NCI-H2029 (cell line): ENCODE measurements at places on chromosomes 5 and 9.

GRCh38 chr5:57635146-57635777 is 152.7 kb upstream of the ACTBL2 start:
- no peak for DNase-seq

- DNase-seq = no peak
Observed at GRCh38 chr9:12906646-12907045, 131.8 kb downstream of the LURAP1L start.

DNA sequence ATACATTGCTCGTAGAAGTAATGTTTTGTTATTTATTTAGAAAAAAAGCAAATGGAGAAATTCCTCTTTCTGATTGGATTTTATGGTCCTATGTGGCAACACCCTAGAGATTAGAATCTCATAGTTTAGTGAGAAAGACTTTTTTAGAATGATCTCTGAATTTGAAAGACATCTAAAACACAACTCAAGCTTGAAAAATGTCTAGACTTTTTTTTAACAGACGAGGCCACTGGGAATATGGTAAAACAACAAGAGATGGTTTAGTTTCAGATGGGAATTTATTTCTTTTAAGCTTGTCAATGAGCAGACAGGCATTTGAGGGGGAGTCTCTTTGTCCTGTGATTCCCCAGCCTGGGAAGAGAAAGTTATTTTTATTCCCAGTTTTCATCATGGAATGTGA is 122.1 kb downstream of the NTRK2 start:
- no peak for DNase-seq

DNA sequence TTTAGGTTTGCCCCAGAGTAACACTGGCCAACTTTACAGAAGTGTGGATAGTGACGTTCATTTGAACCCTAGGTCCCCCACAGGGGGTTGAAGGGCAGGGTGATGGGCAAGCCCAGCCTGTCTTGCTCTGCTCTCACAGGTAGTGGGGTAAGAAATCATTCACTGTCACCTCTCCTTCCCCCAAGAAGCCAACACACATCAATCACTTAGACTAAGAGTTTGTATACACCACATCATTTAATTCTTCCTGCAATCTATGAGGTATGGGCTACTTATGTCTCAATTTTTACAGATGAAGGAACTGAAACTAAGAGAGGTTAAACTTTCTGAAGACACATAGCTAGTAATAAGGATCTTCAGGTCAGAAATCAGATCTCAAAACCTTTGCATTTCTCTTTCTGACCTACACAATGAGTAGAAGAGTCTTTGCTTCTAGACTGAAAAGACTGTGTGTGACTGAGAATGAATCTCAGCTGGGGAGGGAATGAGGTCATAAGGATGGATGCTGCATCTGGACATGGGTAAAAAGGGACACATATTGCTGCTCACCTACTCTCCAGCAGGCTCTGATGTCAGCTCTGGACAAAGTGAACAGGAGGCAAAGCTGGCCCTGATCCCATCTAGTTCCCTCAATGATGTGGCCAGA is 81.0 kb upstream of the EQTN start:
- no peak for DNase-seq

DNA sequence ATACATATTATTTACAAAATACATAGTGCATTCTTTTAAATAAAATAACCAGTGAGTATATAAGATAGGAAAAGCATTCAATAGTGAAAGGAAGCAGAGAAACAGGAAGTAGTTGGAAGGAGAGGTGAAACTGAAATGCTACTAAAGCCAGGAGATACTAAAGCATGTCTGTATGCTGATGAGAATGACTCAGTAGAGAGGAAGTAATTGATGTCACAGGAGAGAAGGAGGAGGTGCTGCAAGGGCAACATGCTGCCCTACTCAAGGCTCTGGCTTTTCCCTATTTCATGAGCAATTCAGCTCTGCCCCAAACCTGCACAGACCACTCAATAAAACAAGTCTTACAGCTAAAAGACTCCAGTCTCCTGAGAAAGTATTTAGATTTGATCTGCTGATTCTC is 108.5 kb upstream of the TXNDC8 start:
- DNase-seq = no peak

GRCh38 chr9:115437418-115437817 is 319.5 kb upstream of the TNC start:
- no peak for DNase-seq

DNA sequence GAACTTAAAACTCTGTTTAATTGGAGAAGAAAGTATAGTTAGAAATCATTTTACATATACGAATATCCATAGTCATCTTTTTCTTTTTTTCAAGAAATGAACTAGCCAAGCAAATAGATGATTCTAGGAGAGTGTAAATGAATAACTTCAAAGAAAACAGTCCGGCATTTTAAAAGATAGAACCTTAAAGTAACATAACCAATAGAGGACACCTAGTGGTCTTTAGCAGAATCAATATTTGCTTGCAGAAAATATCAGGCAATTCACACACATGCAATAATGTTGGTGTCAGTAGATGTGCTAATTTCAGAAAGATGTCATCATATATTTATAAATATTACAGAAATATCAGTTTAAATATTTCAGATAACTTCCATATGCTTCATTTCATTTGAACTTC is 57.1 kb downstream of the HCN1 start:
- DNase-seq = no peak

- no peak for DNase-seq
Observed at GRCh38 chr9:129281506-129282145, 103.6 kb upstream of the IER5L start.

GRCh38 chr9:76646249-76646648 is 118.0 kb upstream of the PCA3 start:
- peak; percentile 84 for DNase-seq

DNA sequence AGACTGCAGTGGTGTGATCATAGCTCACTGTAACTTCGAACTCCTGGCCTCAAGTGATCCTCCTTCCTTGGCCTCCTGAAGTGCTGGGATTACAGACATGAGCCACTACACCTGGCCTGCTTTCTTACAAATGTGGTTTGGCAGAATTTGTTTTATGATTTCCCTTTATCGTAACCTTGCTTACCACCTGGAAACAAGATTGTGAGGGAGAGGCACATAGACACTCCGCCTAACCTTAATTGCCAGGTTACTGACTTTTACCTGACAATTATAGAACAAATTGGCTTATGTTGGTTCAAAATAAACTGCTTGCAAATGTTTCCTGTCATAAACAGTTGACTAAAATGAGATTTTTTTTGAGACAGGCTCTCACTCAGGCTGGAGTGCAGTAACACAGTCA is 26.8 kb upstream of the HMGCR start:
- DNase-seq = no peak

DNA sequence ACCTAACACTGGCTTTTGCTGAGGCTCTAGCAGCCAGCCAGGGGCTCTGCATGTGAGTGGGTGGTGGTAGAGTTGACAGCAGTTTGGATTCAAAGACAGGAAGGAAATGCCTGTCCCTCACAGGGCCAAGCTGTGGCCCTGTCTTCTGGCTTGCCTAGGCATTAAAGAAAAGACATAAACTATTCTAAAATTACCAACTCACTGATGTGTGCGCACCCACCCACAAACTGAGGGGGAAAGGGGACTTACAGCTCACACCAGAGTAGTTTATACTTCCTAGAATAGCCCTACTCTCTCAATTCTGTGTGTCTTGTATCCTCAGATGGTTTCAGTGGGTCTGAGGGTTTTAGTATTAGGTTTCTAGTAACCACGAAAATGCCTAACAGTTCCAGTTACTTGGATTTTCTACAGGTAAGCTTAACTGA is 18.3 kb upstream of the IL13 start:
- no peak for DNase-seq

- DNase-seq = no peak
Observed at GRCh38 chr5:144711172-144711571, 540.5 kb downstream of the KCTD16 start.

DNA sequence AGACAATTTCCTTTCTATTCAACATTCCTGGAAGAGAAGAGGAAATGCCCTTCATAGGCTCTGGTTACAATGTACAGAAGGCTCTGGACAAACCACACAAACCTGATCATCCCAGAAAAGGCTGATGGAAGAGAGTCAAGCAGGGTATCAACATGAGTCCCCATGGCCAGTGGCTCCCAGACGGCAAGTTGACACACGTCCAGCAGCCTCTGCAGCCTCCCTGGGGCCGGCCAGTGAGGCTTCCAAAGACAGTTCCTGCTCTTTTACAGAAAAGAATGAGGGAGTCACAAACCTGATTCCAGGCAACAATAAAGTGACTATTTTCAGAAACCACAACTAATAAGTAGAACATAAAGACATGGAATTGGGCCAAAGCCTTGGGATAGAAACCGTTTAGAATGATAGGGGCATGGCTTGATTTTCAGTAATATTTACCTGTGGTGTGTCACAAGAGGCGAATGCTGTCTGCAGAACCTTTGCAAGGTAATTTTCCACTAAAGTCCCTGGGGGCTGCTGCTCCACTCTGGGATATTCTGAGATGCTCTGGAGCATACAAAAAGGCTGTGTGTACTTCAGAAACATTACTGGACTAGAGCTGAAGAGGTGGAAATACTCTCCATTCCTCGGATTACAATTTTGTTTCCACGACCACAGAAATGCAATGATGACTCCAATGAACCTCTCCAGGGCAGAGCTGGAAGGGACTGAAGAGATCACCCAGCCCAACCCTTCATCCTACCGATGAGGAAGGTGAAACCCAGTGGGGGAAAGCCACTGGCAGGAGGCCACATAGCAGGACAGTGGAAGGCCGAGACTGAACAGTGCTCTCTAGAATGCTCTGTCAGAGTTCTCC is 10.4 kb downstream of the MED27 start:
- peak; percentile 20 for DNase-seq

GRCh38 chr9:14538526-14538925 is 154.7 kb downstream of the ZDHHC21 start:
- DNase-seq = no peak

DNA sequence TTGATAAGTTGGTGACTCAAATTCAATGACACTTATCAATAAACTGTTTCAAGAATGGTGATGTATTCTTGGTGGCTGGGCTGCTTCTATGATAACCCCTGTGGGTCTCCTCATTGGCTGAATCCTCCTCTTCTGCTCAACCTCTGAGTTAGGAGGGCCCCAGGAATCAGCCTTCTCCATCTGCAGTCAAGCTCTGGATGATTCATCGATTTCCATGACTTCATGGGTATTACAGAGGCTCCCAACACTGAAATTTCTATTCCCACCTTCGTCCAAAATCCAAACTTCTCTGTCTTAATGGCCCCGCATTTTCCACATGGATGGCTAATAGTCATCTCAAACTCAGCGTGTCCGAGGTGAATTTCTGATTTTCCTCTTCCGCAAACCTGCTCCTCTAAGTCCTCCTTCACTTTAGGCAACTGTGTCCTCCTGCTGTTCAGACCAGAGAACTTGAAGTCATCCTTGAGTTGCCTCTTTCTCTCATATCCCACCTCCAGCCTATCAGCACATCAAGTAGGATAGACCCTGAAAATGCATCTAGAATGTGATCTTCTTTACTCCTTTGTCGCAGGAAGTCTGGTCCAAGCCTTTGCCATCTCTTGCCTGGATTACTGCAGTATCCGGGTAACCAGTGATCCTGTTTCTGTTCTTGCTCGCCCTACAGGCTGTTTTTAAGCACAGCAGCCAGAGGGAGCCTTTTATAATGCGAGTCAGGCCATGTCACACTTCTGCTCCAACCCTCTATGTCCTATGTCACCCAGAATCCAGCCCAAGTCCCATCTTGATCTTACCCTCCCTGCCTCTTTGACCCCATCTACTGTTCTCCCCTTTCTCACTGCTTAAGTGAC is 41.4 kb upstream of the IL7R start:
- DNase-seq = peak; percentile 10

- no peak for DNase-seq
Observed at GRCh38 chr5:74540622-74541021, 99.9 kb downstream of the ENC1 start.

DNA sequence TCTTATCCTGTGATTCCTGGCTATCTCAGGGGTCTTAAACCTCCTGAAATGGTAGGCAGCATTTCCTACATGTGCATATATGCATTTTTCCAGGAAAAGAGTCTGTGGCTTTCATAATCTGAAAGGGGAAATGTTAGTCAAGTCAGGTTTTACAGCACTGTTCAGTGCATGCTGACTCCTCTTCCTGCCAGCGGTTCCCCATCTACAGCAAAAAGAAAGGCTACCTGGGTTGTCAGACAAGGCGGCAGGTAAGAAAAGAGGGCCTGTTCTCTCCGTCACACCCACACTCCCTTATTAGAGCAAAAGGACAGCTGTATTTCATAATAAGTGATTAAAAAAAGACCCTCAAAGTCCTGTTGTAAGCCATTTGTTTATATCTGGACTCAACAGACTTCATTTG is 4.3 kb upstream of the SPATA6L start:
- DNase-seq = no peak

DNA sequence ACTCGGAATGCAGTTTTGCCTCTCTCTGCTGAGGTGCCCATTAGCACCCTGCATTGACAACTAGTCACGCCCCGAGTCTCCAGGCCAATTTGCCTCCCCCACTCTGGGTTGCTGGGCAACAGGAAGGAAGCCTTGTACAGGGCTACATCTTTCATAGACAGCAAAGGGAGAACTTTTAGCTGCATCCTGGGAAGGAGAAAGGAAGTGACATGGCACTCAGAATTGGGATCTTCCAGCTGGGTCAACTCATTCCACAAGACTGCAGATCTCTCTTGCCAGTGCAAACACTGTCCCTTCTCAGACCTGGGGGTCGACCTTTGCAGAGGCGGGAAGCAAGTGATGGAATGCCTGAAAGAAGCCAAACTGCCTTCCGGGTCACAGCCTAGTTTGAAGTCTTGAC is 282.0 kb downstream of the SLIT3 start:
- no peak for DNase-seq

DNA sequence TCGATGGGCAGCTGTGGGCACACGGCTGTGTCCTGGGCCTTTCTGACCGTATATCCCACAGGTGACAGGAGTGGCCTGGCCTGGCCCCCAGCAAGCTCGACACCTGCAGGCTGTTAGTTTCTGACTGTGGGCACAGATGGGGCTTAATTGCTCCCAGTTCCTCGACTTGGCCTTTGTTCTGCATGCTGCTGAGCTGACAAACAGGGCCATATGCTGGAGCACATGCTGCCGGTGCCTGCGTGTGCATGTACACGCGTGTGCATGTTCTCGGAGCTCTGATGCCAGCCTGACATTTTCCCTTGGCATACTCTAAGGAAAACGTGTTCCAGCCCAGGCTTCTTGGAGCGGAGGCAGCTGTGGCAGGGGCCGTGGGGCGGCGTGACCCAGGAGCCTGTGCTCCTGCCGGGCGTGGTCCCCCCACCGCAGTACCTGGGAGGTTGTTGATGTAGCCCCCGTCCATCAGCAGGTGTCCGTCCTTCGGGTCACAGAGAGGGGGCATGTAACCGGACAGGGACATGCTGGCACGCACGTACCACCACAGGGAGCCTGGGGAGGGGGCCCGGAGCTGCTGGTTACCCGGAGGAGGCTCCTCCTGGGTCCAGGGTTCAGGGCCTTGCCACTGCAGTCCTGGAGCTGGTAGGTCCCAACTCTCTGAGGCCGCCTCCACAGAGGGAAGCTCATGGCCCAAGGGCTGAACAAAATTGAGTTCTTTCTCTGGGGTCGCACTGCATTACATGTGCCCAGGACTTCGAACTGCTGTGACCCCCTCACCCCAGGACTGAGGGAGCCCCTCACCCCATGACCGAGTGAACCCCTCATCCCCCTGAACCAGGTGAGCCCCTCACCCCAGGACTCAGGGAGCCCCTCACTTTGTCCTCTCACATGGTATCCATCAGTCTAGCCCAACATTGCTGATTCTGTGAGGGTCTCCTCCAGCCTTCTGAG is 4.1 kb upstream of the NSMF start:
- DNase-seq = no peak
